EH (cell line): ENCODE measurements at places on chromosomes 6 and 20.
A peak's percentile ranks its signal among the peaks of the same experiment; 100 is the strongest.

DNA sequence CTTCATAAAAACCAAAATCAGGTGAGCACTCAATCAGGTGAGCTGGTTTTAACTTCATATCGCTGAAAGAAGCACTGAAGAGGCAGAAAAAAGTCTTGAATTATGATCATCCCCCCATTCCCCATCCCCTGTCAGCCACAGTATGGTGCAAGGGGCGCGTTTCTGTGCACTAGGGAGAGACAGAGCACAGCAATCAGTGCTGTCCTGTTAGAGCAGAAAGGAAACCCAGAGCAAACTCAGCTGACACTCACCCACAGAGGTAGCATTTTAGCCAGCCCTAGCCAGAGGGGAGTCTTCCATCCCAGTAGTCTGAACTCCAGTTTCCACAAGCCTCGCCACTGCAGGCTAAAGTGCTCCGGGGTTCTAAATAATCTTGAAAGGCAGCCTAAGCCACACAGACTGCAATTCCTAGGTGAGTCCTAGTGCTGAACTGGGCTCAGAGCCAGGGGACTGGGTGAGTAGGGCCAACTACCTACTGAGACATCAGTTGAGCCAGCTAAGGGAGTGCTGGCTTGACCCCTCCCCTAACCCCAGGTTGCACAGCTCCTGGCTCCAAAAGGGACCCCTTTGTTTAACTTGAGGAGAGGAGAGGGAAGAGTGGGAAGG, 1352.6 kb upstream of the GJE1 start:
- no peak for DNase-seq

DNA sequence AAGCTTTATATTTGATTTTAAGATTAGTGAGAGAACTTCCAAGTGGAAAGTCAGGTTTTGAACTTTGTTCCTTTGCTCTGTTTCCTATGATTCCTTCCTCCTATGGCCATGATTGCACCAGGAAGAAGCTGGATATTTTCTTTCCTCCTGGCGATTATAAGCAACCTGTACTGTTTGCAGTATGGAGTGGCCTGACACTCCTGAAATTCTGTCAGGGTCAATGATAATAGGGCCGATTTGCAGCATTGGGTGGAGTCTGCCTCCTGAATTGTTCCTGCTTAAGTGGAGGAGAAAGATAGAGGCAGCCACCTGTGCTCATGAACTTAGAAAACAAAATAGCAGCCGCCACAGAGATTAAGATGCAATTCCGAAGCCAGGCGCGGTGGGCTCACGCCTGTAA, 9.8 kb upstream of the FAM217A start:
- no peak for DNase-seq

- no peak for DNase-seq
These were observed 201.0 kb upstream of the EYS start for GRCh38 chr6:65908065-65908464.

- DNase-seq = no peak
These were observed 659 bp downstream of the SLC35F1 start for GRCh38 chr6:117907601-117908245.

DNA sequence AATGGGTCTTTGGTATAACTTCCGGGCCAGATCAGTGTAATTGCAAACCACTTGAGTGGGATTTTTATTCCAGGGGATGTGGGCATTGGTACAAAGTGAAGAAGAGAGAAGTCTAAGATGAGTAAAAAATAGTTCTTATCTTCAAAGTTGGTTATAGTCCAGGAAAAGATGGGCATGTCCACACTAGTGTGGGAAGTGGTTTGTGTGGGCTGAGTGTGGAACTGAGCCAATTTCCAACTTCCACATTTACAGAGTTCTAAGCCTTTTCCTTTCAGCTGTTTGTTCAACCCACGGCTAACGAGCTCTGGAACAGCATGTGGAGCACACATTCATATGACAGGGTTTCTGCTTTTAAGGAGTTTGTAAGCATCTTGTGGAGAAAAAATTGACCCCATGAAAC, 72.3 kb upstream of the IFNGR1 start:
- peak; percentile 57 for DNase-seq
